Stimulated activated naive CD4-positive, alpha-beta T cell treated with Interleukin-2 at 50 U/mL for 16 hours (primary cell): ENCODE measurements at places on chromosomes 3 and 15.

GRCh38 chr3:134008630-134009156 lies 21.0 kb downstream of the SLCO2A1 start:
- no peak for DNase-seq

GRCh38 chr3:131619821-131620220 lies 117.0 kb upstream of the MRPL3 start:
- no peak for DNase-seq

GRCh38 chr15:68601206-68602197 lies 22.7 kb downstream of the CORO2B start:
- DNase-seq: no peak

DNA sequence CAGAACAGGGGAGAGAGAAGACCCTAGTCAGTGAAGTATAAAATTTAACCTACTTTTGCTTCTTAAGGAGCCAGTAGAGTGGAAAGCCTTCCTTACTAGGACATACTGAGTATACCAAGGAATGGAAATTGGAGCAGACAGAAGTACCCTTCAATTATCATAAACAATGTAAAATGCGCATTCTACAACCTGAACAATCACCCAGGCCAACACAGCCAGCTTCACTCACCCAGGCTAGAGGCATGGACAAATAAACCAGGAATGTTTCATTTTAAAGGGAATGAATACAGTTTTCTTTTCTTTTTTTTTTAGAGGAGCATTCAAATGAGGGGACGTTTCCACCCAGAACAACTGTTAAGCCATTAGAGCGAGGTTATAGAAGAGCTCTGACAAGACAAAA lies 41.9 kb upstream of the PLXND1 start:
- DNase-seq: no peak

GRCh38 chr3:169466990-169467389 lies 196.5 kb downstream of the MECOM start:
- DNase-seq: no peak

- DNase-seq: no peak
Measured at GRCh38 chr15:98155356-98155755, 194.9 kb downstream of the ARRDC4 start.

DNA sequence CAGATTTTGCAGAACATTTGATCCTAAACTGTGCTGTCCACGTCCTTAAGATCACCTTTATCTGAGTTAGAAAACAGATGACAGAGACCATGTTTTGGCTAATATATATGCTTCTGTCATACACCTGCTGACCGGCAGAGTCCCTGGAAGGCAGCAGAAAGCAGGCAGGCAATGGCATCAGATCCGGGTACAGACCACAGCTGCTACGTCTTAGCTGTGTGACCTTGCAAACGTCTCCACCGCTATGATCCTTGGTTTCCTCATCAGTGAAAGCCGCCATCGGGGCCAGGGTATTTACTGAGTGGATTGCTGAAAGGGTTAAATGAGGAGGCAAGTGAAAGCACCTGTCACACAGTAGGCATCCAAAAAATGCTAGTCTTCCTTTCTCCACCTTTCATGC lies 72.1 kb downstream of the ABTB1 start:
- no peak for DNase-seq

GRCh38 chr15:97683831-97684230 lies 276.7 kb upstream of the ARRDC4 start:
- no peak for DNase-seq

DNA sequence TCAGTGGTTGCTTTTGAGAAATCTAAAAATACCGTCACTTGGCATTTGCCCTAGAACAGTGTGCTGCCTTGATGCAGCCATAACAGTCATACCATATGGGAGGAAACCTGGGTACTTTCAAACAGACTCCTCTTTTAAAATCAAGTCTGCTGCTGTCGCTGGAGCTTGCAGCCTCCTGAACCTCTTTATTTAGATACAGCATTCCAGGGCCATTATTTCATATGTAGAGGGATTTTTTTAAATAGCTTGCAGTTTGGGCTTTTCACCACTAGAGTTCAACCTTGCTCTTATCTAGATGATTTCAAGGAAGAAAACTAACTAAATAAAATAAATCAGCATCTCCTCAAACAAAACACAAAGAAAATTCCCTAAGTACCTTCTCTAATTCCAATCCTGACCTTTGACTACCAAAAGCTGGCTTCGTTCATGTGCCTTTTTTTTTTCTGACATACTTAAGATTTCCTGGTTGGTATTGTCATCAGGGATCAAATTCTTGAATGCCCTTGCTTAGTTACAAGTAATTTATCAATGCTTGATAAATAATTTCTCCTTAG lies 111.6 kb downstream of the KBTBD8 start:
- no peak for DNase-seq

- DNase-seq: no peak
Measured at GRCh38 chr3:54488297-54488696, 365.9 kb downstream of the CACNA2D3 start.

DNA sequence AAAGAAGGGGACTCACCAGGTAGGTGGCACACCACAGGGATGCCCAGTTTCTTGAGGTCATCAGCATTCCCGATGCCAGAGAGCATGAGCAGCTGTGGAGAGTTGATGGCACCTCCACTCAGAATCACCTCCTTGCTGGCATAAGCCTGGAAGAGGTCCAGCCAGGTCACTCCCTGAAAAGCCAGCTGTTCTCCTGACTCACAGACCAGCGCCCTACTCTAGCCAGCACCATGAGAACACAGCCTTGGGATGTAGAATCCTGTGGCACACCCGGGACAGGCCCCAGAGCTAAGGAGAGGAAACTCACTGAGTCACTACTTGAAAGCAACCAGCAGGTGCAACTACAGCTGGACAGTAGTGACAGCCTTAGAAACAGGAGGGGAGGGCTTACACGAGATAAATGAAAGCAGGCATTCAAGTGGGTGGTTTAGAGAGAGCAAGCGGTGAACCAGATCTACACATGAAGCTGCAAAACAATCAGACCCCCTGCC lies 24.5 kb downstream of the CHDH start:
- DNase-seq: no peak

- no peak for DNase-seq
Measured at GRCh38 chr3:74074700-74075099, 450.0 kb upstream of the PDZRN3 start.

DNA sequence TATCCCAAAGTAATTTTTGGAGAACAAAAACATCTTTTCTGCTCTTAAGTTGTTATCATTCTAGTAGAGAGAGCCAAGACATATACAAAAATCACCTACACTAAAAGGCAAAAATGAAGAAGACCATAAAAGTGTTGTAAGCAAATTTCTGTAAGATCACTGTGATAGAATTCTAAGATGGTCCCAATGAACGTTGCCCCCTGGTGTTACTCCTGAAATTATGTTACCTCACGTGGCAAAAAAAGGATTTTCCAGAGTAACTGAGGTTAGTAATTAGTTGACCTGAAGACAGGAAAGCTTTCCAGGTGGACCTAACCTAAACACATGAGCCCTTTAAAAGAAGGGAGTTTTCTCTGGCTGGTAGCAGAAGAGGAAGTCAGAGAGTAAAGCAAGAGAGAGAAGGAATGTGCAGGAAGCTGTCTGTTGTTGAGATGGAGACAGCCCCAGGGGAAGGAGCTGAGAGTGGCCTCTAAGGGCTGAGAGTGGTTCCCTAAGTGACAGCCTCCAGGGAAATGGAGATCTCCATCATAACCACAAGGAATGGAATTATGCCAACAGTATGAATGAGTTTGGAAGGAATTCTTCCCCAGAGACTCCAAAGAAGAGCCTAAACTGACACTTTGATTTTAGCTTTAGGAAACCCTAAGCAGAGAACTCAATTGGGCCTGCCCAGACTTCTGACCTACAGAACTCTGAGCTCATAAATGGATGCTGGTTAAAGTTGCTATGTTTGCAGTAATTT lies 205.9 kb downstream of the CD47 start:
- no peak for DNase-seq

DNA sequence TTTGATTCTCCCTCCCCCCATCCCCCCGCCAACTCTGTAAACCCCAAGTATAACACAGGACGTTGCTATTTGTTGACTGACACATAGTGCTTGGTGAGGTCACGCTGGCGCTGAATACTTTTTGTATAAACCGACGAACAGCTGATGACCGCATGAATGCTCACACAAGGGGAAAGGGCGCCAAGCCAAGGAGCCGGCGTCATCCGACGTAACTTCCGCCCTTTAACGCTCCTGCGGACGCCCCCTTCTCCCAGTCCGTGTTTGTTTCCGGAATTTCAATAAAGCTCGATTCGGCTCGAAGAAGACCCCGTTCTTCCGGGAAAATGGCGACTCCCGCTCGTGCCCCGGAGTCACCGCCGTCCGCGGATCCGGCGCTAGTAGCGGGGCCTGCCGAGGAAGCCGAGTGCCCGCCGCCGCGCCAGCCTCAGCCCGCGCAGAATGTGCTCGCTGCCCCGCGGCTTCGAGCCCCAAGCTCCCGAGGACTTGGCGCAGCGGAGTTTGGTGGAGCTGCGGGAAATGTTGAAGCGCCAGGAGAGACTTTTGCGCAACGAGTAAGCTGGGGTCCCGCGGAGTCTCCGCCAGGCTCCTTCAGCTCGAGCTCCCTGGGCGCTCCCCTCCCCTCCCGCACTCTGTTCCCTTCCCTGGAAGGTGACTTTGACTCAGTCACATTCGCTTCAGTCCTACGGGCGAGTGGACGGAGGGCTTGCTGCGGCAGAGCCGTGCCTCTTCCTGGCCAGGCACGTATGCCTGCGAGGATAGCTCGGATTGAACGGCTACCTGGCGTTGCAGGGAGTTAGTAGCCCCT lies at the start of gene POLR2M:
Gene POLR2M (plus strand): TSS at position 310 of the 805 bp plus-strand sequence. CDS start 129 bp downstream, at position 439.
- DNase-seq: peak; percentile 91

DNA sequence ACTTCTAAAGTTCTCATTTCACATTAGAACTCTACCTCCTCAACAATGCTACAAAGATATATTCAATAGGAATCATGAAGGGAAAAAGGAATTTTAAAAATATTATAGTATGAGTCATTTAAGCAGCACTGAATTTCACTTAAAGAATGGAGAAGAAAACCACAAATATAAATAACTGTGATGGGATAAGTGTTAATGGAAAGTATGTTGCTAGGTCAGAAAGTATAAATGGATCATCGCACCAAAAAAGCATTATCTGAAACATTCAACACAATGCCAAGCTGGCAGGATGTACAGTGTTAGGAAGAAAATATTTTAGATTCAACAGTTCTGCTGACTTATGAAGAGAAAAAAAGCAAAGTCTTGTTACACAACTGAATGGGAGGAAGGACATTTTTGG lies 101.4 kb downstream of the TFG start:
- DNase-seq: no peak

GRCh38 chr15:101126618-101127505 lies 125.0 kb downstream of the CHSY1 start:
- DNase-seq: no peak

GRCh38 chr3:71688121-71688520 lies 37.1 kb downstream of the EIF4E3 start:
- no peak for DNase-seq

- DNase-seq: peak; percentile 1
Measured at GRCh38 chr15:25056484-25057425, 102.0 kb downstream of the SNRPN start.

DNA sequence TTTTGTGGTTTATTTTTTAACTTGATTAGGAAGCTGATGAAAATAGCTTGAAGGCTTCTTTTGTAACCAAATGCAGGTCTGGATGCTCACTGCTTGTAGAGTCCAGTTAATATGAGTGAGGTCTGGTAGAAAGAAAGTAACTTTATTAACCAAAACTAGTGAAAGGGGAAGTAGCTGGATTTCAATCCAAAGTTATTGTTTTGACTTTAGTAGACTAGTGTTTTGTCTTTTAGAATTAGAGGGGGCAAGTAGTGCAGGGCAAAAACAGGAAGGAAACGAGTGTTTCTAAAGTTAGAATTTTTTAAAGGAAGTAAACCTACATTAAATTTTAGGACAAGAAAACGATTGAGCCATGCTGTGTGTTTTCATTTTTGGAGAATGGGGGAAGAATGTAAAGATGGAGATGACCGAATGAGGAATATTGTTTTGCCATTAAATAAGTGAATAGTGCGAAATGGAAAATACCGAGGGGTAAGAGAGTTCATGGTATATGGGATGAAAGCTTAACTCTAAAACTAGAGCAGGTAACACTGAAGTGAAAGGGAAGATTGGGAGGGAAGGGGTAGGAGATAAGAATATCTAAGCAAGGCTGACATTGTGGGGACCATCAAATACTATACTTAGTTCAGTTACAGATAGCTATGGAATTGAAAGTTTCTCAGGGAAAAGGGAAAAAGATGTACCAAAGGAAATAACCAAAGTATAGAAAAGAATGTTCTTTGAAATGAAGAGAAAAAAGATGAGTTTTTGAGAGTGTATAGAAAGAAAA lies 40.0 kb downstream of the USP3 start:
- DNase-seq: no peak

DNA sequence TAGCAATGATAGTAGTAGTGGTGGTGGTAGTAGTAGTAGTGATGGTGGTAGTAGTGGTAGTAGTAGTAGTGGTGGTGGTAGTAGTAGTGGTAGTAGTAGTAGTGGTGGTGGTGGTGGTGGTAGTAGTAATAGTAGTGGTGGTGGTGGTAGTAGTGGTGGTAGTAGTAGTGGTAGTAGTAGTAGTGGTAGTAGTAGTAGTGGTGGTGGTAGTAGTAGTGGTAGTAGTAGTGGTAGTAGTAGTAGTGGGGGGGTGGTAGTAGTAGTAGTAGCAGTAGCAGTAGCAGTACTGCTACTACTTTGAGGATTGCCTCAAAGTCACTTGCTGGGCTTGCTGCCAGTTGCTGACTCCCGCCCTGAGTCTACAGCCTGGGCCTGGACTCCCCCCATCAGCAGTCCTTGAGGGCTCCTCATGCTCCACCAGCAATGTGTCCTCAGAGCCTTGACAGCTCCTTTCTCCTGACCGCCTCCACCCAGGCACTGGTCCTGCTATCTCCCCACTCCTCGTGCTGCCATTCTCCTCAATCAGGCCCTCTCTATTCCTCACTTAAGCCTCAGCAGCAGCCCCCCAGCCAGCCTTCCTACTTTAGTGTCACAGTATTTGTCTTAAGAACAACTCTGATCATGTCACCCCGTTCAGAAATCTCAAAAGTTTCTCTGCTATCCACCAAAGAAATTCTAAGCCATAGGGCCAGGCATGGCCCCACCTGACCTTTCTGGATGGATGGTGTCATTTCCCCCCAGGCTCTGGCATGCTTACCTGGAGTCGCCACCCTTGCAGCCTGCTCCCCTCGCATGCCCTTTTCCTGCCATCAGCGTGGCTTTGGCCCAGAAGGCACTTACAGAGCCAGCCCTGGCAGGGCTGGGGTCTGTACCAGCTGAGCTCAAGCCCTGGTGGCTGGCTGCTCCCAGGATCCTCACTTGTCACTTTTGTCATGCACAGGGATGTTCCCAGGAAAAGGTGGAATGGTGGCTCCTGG lies 45.6 kb downstream of the DLEC1 start:
- DNase-seq: no peak

DNA sequence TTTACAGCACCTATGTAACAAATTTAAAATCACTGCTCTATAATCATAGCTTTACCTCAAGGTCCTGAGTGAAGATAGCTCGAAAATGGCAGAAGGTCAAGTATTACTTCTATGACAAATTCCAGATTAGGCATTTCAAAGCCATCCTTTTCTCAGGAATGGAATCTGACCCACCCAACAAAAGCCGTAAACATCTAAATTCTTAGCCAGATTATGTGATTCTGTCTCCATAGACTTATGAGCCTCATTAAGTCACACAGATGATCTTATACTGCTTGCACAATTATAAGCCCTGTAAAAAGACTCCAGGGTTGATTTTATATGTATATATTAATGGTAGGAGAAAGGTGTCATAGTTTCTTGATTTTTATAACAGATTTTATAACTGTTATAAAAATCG lies 56.9 kb downstream of the CEP152 start:
- DNase-seq: no peak

- no peak for DNase-seq
Measured at GRCh38 chr3:168620854-168621253, 525.1 kb upstream of the GOLIM4 start.

- DNase-seq: no peak
Measured at GRCh38 chr3:107756649-107757048, 233.9 kb downstream of the BBX start.
